ENCODE measurements at places on chromosomes 12 and 14. TPM values are rescaled to one million over a fixed set of nuclear protein-coding genes. Genes with fewer than 3 reads are reported as not detected.
A peak's percentile ranks its signal among the peaks of the same experiment; 100 is the strongest.

DNA sequence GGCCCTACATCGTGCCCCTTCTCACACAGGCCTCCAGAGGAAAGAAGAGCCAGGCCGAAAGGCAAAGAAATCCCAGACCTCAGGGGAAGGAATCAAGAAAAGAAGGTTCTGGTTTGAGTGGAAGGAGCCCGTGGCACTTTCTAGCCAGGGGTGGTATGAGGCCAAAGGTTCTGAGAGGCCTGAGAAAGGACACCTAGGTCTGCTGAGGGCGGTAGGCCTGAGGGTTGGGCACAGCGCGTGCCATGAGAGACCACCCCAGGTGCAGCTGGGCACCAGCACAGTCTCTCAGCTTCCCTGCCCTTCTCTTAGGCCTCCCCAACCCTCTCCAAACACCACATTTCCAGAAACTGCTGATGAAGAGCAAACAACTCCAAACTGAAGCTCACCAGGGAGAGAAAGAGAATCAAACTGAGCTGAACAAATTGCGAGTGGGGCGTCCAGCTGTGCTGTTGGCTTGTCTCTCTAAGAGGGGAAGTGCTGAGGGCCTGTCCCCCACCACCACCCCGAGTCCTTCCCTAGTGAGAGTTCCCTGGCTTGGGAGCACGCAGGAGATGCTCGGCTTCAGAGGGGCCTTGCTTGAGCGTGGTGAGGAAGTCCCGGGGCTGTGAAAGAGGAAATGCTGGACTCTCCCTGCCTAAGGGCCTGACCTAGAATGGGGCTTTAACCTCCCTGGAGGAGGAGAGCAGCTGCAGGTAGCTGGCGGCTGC, 184.8 kb downstream of the ZFP36L1 start:
- H3K4me3 ChIP-seq, result no peak overlapping the region
- H3K27ac ChIP-seq, result no peak overlapping the region
- H3K4me1 ChIP-seq, result peaks cover 3% of the 10 kb centered on the region
- DNase-seq, result no peak
- no peaks in the 10 kb centered on the region for H3K27me3 ChIP-seq
- no peaks in the 10 kb centered on the region for H3K36me3 ChIP-seq

- no peaks in the 10 kb centered on the region for H3K27me3 ChIP-seq
- H3K4me3 ChIP-seq, result peak overlapping the region; percentile 71
- peak; percentile 29 for DNase-seq
- peak overlapping the region; percentile 75 for H3K27ac ChIP-seq
These were observed 611 bp downstream of the SARNP start for GRCh38 chr12:55816881-55817344.

DNA sequence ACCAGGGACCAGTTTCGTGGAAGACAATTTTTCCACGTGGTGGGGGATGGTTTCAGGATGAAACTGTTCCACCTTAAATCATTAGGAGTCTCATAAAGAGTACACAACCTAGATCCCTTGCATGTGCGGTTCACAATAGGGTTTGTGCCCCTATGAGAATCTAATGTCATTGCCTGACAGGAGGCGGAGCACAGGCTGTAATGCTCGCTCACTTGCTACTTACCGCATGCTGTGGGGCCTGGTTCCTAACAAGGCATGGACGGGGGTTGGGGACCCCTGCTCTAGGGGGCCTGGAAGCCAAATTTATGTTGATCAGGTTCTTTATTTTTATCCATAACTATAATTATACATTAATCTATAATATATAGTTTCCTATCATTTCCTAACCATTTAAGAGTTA, 315.3 kb downstream of the MED13L start:
- H3K27ac ChIP-seq, result no peak overlapping the region
- no peak for DNase-seq
- H3K36me3 ChIP-seq, result peaks cover 59% of the 10 kb centered on the region
- no peak overlapping the region for H3K4me3 ChIP-seq
- H3K27me3 ChIP-seq, result no peaks in the 10 kb centered on the region
- H3K4me1 ChIP-seq, result no peaks in the 10 kb centered on the region

GRCh38 chr14:31414190-31414833, 6.0 kb downstream of the HEATR5A start:
- DNase-seq, result no peak
- H3K27ac ChIP-seq, result no peak overlapping the region
- H3K4me3 ChIP-seq, result no peak overlapping the region
- H3K36me3 ChIP-seq, result no peaks in the 10 kb centered on the region
- H3K4me1 ChIP-seq, result peaks cover 13% of the 10 kb centered on the region

DNA sequence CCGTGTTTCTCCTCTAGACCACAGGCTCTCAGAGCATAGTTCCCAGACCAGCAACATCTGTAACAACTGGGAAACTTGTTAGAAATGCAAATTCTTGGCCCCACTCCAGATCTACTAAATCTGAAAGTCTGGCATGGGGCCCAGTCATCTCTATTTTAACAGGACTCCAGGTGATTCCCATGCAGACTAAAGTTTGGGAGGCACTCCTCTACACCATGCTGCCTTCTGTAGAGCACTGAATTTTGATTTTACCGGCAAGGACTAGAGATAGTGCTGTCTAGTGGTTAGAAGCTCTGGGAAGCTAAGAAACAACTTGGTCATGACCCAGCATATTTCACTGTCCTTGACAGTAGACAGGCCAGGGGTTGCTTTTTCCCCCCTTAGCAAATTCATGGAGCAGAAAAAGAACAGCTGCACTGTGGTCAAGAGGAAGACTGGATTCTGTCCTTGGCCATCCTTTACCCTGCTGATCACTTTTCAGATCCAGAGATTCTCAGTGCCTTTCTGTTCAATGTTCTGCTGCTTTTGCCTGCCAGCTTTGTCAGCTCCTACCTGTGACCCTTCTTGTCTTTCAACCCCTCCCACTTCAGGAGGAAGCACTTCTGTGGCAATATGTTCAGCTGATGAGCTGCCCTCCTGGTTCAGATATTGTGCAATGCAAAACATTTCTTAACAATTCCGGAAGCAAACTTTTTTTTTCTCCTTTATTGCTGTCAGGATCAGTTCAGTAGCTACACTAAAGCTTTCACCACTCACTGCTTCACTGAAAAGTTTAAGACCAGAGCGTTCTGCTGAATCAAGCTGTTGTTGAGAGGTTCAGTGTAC, 133.8 kb upstream of the NUDT4 start:
- no peaks in the 10 kb centered on the region for H3K36me3 ChIP-seq
- no peak overlapping the region for H3K27ac ChIP-seq
- no peaks in the 10 kb centered on the region for H3K27me3 ChIP-seq
- DNase-seq, result peak; percentile 45
- H3K4me1 ChIP-seq, result peaks cover 14% of the 10 kb centered on the region

The KRT86 gene
- total RNA-seq, result not detected

DNA sequence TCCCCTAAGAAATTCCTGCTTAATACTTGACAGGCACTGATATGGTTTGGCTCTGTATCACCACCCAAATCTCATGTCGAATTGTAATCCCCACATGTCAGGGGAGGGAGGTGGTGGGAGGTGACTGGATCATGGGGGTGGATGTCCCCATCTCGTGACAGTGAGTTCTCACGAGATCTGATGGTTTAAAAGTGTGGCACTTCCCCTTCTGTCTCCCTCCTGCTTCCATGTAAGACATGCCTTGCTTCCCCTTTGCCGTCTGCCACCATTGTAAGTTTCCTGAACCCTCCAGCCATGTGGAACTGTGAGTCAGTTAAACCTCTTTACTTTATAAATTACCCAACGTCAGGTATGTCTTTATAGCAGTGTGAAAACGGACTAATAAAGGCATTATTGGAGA, 198.0 kb downstream of the FOXN3 start:
- H3K4me1 ChIP-seq, result peaks cover 5% of the 10 kb centered on the region
- H3K36me3 ChIP-seq, result no peaks in the 10 kb centered on the region

- no peak overlapping the region for H3K4me3 ChIP-seq
- no peaks in the 10 kb centered on the region for H3K36me3 ChIP-seq
These were observed 708.5 kb downstream of the C12orf50 start for GRCh38 chr12:87320724-87321123.

The EFS gene
- total RNA-seq, result 55.9 TPM

DNA sequence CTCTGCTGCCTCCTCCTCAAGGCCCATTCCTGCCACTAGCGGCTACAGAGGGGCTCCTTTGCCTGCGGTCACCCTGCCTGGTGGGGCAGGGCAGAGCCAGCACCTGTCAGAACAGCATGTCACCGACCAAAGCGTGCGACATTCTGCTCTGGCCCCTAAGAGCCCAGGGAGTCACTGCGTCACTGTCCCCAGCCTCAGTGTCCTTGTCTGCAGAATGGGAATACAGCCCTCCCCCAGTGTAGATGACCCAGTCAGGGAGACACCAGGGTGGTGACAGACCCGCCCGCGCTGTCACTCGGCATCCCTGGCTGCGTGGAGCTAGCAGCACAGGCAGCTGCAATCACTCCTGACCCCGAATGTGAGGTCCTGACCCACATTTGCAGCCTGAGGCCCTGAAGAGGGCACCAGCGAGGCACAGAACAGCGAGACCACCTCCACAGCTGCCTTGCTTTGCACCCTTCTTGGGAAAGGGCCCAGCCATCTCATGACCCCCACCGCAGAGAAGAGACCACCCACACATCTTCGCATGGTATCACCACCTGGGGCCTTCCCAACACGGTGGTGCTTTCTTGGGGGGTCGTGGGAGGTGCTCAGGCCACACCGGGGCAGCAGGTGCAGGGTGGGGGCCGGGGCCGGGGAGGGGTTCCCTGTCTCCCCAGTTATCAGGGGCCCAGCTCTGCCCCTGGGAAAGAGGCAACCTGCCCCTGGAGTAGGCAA, 2.5 kb downstream of the AHNAK2 start:
- no peak for DNase-seq
- H3K27ac ChIP-seq, result no peak overlapping the region
- H3K4me1 ChIP-seq, result peaks cover 8% of the 10 kb centered on the region
- H3K4me3 ChIP-seq, result no peak overlapping the region

DNA sequence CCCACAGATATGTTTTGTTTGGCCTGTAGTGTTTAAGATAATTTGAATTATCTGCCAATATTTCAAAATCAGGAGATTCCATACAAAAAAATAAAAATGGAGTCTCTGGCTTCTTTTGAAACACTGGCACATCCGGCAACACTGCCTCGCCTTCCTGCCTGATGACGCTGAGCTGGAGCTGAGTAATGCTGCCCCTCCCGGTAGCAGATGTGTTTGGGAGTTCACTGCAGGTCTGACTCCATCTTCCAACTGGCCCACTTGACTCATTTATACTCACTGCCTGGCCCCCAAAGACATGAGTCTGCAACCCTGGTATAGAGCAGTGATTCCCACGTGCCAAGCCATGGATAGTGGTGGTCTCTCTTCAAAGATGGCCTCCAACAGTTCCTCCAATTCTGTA, 7.4 kb downstream of the CIT start:
- H3K4me3 ChIP-seq, result no peak overlapping the region
- no peaks in the 10 kb centered on the region for H3K4me1 ChIP-seq
- H3K27ac ChIP-seq, result no peak overlapping the region
- no peaks in the 10 kb centered on the region for H3K27me3 ChIP-seq
- no peak for DNase-seq

DNA sequence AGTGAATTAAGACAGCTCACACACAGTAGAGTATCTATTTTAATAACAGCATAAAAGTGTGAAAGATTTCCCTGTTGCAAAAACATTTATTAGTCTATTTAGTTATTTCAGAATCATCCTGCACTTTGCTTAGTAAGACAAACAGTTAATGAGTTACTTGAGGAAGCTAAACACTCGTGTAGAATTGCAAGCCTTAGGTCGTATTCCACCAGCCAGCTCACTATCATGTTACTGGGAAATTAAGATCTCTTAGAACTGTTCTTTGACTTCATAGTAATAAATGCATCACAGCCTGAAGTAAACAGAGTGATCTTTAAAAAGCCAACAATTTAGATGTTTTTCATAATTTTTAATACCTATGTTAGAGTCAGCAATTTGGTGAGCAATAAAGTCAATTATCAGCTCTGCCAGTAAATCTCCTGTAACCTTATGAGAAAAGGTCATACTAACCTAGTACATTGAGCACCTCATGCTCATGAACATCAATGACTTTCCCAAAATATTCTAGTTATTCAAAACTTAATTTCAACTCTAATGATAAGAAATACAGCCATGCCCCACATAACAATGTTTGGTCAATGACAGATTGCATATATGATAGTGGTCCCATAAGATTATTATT, 26.7 kb upstream of the ETNK1 start:
- H3K36me3 ChIP-seq, result no peaks in the 10 kb centered on the region
- no peak overlapping the region for H3K4me3 ChIP-seq
- no peak for DNase-seq
- no peaks in the 10 kb centered on the region for H3K4me1 ChIP-seq

DNA sequence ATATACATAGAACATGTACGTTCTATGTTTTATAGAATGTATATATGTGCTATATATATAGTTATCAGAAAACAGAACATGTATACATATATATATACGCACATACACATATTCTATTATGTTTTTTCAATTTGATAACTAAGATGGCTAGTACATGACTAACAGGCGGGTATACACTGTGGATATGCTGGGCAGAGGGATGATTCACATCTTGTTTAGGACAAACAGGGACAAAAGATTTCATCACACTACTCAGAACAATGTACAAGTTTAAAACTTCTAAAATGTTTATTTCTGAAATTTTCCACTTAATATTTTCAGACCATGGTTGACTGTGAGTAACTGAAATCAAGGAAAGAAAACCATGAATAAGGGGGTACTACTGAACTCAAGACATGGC, 17.4 kb downstream of the TIMELESS start:
- no peaks in the 10 kb centered on the region for H3K4me1 ChIP-seq
- no peak overlapping the region for H3K4me3 ChIP-seq
- no peak overlapping the region for H3K27ac ChIP-seq
- DNase-seq, result no peak
- peaks cover 50% of the 10 kb centered on the region for H3K36me3 ChIP-seq
- H3K27me3 ChIP-seq, result no peaks in the 10 kb centered on the region

The CACNA1C gene
- 5.2 TPM for total RNA-seq

DNA sequence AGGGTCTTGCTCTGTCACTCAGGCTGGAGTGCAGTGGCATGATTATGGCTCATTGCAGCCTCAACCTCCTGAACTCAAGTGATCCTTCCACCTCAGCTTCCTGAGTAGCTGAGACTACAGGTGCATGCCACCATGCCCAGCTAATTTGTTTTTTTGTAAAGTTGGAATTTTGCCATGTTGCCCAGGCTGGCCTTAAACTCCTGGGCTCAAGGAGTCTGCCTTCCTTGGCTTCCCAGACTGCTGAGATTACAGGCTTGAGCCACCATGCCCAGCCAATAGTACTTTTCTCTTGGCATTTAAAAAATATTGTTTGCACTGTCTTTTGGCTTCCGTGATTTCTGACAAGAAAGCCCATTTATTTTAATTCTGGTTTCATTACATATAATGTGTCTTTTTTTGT, 61.3 kb downstream of the DIP2B start:
- H3K4me3 ChIP-seq, result no peak overlapping the region
- H3K36me3 ChIP-seq, result no peaks in the 10 kb centered on the region
- H3K27ac ChIP-seq, result no peak overlapping the region
- no peaks in the 10 kb centered on the region for H3K27me3 ChIP-seq

GRCh38 chr12:21276826-21277225, 57.9 kb downstream of the SLCO1A2 start:
- H3K4me1 ChIP-seq, result no peaks in the 10 kb centered on the region
- H3K27ac ChIP-seq, result no peak overlapping the region
- peaks cover 6% of the 10 kb centered on the region for H3K27me3 ChIP-seq

DNA sequence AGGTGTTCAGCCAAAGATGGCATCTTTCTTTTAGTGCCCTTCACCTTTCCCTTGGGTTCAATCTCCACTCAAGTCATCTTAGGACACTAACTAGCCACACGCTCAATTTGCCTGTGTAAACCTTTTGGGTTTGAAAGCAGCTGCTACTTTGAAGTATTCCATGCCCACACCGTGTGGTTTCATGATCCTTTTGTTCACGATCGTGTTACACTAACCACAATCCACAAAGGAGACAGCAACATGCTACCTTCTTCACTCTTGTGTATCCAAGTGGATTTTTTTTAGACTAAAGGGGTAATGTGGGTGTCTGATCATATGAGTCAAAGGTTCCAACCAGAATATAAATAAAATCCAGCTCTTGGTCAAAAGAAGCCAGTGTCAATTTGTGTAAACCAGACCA, 122.7 kb upstream of the FAR2 start:
- H3K4me3 ChIP-seq, result no peak overlapping the region
- H3K4me1 ChIP-seq, result no peaks in the 10 kb centered on the region
- DNase-seq, result no peak
- H3K27ac ChIP-seq, result no peak overlapping the region
- H3K36me3 ChIP-seq, result no peaks in the 10 kb centered on the region

The NPAS3 gene
- total RNA-seq, result 15.6 TPM
